ENCODE measurements at places on chromosomes 2 and 18.

GRCh38 chr2:196830701-196831100 lies 21.5 kb upstream of the C2orf66 start:
- no peak for DNase-seq

GRCh38 chr2:74599676-74600075 lies 45.2 kb downstream of the DOK1 start:
- no peak for DNase-seq

DNA sequence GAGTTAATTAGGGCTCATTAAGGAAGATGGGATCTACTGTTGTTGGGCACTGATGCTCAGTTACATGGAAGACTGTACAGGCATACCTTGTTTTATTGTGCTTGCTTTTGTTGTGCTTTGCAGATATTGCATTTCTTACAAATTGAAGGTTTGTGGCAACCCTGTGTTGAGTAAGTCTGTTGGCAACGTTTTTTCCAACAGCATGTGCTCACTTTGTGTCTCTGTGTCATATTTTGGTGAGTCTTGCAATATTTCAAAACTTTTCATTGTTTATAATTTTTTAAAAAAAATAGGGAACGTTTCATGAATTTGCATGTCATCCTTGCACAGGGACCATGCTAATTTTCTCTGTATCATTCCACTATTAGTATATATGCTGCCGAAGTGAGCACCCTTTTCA lies 15.6 kb downstream of the PHLPP1 start:
- DNase-seq: no peak

GRCh38 chr2:85549826-85550225 lies 10.9 kb downstream of the MAT2A start:
- DNase-seq: peak; percentile 93

DNA sequence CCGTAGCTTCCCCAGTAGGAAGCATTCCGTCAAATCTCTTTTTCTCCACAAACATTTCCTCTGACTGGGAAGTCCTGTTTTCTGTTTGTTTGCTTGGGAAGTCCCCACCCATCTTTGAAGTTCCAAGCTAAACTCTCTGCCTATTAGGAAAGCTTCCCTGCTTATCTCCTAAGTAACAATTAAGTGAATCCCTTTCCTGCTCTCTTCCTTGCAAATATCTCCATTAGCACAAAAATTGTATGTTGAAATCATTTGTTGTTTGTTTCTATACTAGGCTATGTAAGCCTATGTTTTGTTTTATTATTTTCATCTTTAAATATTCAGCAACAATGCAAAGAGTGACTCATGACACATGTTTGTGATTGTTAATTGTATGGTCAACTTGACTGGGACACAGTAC lies 812.6 kb upstream of the LRATD1 start:
- peak; percentile 4 for DNase-seq

- no peak for DNase-seq
Observed at GRCh38 chr2:82089518-82089917, 1785.0 kb upstream of the LRRTM1 start.

- DNase-seq: peak; percentile 56
Observed at GRCh38 chr2:126655500-126656430, at the start of gene GYPC. Gene GYPC, plus strand, starts transcription at chr2:126656158. Its CDS starts 106 bp downstream, at chr2:126656264.

GRCh38 chr2:84393829-84394228 lies 65.3 kb downstream of the SUCLG1 start:
- peak; percentile 38 for DNase-seq

DNA sequence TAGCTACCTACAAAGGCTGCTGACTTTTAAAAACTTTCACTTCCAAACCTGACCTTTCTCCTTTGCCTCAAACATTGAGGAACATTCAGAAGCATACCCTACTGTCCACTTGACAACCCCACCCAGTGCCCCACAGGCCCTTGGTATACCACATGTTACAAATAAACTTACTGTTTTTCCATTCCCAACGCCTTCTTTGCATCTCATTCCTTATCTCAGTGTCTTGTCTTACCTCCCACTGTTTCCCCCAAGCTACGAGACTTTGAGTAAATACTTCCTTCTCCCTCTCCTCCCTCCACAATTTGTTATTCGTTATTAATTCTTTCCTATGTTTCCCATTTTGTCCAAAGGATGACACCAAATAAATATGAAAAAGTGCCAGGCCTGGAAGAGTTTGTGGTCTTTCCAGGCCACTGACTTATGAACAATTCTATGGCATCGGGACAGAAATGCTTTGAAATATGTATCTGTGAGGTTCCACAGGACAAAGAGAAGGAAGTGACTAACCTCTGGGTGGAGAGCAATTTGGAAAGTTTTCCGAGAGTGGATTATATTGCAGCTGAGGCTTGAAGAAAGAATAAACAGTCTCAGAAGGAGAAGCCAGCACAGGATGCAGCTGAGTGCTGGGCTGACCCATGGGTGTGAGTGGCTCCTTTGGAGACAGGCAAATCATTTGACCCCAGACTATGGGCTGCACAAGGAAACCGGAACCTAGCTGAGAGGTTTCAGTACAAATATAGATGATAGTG lies 409.0 kb downstream of the LPIN1 start:
- DNase-seq: peak; percentile 86

DNA sequence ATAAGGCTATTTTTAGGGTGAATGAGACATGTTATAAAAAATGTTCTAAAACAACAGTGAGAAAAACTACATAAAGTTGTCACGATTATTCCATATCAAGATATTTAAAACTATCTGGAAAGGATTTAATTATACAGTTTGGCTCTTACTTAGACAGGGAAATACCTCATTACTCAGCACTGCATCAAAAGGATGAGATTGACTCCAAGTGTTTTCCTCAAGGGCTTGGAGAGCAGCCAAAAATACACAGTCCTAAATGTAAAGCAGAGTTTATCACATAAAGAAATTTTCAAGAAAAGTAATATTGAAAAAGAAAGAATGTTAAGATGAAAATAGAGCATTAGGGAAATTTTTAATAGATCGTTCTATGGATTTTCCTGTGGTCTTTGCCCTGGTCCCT lies 285.5 kb upstream of the NETO1 start:
- peak; percentile 64 for DNase-seq

DNA sequence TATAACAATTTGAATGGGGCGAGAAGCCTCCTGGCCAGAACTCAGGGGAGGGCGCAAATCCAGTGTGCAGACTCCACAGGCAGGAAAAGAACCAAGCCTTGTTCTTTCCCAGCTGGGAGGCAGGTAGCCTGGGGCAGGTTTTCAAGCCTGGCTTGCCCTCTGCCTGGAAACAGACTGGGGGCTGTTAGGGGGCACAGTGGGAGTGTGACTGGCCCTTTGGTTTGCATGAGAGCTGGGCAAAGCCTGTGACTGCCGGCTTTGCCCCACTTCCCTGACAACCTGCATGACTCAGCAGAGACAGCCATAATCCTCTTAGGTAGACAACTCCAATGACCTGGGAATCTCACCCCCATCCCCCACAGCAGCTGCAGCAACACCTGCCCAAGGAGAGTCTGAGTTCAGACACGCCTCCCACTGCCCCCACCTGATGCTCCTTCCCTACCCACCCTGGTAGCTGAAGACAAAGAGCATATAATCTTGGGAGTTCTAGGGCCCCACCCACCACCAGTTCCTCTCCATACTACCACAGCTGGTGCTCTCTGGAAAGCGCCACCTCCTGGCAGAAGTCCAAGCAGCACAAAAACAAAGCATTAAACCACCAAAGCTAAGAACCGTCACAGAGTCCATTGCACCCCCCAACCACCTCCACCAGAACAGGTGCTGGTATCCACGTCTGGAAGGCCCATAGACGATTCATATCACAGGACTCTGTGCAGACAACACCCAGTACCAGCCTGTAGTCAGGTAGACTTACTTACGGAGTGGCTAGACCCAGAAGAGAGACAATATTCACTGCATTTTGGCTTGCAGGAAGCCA lies 402.5 kb downstream of the STK39 start:
- no peak for DNase-seq

DNA sequence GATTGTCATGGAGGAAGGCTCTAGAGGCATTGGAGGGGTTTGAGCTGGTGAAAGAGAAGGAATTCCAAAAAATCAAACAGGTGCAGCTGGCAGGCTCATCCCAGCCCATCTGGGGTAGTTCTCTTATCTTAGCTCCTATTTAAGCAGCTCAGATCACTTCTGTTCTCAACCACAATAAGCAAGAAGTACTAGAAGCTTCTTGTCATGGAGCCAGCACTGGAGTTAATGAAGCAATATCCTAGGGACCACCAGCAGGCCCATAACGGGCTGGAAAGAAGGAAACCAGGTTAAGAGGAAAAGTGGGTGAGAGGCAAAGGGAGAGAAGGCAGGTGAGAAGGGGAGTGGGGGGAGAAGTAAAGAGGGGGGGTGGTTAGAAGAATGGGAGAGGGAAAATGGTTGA lies 100.7 kb upstream of the ZFP36L2 start:
- no peak for DNase-seq

GRCh38 chr2:161307676-161308075 lies 549 bp upstream of the PSMD14 start:
- DNase-seq: no peak

GRCh38 chr2:44943693-44944101 lies 2.2 kb downstream of the SIX3 start:
- DNase-seq: no peak

DNA sequence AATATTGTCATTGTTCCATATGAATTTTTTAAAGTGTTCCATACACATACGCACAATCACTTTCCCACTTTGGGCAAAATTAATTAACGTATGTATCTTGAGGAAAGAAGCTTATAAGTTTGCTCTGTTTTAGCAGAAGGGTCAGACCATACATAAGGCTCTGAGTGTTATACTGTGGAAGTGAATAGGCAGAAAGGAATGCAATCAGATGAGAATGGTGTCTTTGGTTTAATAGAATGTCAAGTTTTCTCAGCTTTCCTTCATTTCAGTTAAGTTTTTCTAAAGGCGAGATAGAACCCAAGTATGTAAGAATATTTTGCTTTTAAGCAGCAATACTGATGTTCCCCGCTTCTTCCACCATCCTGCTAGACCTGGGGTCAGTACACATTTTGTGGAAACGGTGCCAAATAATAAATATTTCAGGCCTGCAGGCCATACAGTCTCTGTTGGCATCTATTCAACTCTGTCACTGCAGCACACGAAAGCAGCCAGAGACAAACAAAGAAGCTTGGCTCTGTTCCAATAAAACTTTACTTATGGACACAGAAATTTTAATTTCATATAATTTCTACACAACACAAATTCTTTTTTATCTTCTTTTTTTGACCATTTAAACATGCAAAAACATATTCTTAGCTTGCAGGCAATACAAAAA lies 100.6 kb downstream of the UPP2 start:
- peak; percentile 15 for DNase-seq

GRCh38 chr2:53848062-53848461 lies 11.7 kb downstream of the GPR75 start:
- no peak for DNase-seq

- no peak for DNase-seq
Observed at GRCh38 chr2:59034837-59035236, 793.7 kb upstream of the FANCL start.

GRCh38 chr2:95268211-95269035 lies 5.8 kb upstream of the PROM2 start:
- no peak for DNase-seq

DNA sequence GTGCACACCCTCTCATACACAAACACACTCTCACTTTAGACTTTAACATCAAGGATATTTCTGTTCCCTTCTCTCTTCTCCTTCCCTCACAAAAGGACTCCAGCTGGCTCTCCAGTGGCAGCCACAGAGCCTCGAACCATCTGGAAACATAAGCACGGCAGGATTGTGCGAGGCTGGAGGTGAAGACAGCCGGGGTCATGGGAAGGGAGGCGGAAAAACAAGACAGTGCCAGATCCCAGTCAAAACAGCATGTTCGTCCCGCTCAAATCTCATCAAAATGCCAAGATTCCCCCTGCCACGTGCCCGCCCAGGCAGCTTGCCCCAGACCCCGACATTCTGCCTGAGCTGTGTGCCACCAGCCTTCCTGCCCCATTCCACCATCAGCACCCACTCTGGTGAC lies 180.3 kb downstream of the ZBTB7C start:
- DNase-seq: no peak

GRCh38 chr2:71530641-71531332 lies 77.4 kb downstream of the DYSF start:
- peak; percentile 42 for DNase-seq

DNA sequence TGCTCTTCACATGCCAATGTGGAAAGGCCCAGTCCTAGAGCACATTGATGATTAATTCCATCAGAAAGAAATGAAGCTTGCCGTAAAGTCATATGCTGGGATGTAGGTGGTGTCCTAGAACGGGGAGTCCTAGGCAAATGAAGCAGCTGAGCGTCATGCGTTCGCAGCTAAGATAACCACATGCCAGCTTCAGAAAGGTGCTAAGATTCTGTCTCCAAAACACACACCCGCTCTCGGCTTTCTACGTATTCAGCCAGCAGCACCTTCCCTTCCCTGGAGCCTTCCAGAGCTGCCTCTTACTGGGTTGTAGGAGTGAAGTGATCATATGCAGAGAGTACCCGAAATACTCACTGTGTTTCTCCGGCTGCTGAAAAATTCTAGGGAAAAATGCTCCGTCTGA lies 421.6 kb upstream of the ID2 start:
- no peak for DNase-seq

- DNase-seq: peak; percentile 31
Observed at GRCh38 chr18:43277164-43277600, at the start of gene SYT4. Gene SYT4, minus strand, starts transcription at chr18:43277490. Its CDS starts 209 bp downstream, at chr18:43277281.

GRCh38 chr18:44788334-44788733 lies 107.6 kb downstream of the SETBP1 start:
- no peak for DNase-seq

- DNase-seq: no peak
Observed at GRCh38 chr2:157790780-157791179, 85.3 kb downstream of the ACVR1 start.

DNA sequence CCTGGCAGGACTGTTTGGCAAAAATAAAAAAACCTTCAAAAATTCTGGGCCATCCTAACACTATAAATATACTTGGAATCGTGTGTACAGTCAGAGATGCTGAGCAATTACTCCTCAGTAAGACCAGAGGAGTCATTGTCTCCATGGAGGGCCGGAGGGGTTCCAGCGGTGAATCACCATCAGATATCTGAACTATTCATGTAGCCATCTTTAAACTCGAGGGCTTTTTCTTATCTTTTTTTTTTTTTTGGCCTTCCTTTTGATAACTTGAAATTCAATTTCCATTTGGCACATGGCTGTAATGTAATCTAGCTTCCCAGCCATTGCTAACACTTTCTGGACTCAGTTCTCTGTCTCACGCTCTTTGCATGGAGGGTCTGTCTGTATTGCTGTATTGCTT lies 7.4 kb upstream of the FHL2 start:
- peak; percentile 90 for DNase-seq

- DNase-seq: peak; percentile 21
Observed at GRCh38 chr2:163155279-163155883, 316.8 kb upstream of the KCNH7 start.

- DNase-seq: no peak
Observed at GRCh38 chr2:115161081-115161770, 718.8 kb downstream of the DPP10 start.

DNA sequence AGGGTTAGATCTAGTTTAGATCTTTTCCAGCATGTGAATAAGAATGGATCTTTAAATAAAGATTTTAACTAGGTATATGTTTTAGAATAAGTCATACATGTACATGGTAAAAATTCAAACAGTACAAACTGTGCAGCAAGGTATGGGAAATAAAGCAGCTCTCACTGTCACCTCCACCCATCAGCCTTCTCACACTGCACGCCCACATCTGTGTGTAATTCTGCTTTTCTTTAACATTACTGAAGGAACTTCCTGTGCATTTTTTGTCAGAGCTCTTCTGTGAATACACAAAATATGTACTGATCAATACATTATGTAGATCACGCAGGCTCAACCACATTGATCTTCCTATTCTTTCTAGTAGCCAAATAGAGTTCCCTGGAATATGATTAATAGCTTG lies 3.4 kb downstream of the CASP8 start:
- no peak for DNase-seq

All from fibroblast of skin of right biceps (primary cell).